ENCODE measurements at places on chromosomes 12 and 14.

- no peak for DNase-seq
Observed at GRCh38 chr12:32379667-32380066, 19.7 kb upstream of the FGD4 start.

GRCh38 chr14:81519200-81520011 lies 14.2 kb downstream of the SEL1L start:
- DNase-seq, result no peak

DNA sequence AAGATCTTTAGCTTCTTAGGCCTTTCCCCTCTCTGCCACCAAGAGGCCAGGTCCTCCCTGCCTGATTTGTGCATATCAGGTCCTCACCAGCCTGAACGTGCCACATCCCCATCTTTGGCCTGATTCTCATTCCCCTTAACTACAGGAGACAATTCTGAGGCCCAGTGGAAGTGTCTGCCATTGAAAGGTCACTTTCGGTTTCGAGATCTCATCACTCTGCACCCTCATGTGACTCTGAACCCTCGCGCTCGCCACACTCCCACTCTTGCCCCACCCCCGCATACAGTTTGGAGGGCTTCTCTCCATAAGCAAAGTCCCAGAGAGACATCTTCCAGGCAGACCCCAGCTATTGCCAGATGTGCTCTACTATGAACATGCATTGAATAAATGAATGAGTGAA lies 189.0 kb downstream of the NTF3 start:
- DNase-seq, result no peak

DNA sequence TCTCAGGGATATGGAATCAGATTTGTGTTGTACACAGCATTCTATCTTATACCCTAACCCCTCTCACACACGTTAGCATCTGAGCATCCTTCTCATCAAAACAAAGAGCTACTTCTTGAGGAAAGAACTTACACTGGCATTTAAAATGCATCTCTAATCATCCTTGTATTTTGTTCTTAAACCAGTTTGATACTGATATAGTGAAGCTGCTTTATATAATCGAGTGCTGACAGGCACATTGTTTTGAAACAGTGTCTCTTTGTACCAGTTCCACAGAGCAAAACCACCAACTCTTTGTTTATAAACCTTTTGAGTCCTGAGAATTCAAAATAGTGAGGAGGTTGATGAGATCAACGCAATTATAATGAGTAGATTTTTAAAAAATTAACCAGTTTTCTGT lies 8.8 kb downstream of the GPR33 start:
- no peak for DNase-seq

- peak; percentile 18 for DNase-seq
Observed at GRCh38 chr14:87944987-87945604, 47.9 kb downstream of the GALC start.

DNA sequence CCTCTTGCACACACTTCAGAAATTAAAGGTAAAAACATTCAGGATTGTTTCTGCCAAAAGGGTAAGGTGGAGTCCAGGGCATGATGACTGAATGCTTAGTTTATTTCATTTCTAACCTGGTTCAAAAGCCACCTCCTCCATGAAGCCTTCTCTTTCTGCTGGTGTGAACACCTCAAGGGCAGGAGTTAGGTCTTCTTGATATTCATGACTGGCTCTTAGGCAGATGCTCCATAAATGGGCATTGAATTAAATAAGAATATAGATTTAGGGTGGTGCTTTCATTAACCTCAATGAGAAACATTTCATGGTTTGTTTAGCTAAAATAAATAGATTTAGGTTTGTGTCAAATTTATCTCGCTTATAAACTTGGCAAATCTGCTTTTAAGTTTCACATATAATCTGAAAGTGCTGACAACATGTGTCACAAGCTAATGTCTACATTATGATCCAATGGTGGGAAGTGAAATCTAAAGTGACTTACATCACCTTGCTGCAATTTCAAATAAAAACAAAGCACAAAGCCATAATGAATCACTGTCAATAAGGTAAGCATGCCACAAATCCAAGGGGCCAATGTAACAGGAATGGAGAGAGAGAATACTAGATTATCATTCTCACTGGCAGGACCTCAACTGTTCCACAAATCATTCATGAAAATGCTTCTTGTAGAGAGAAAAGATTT lies 72.7 kb upstream of the GRIP1 start:
- DNase-seq, result no peak

GRCh38 chr14:94088516-94088915 lies 7.4 kb downstream of the IFI27L1 start:
- DNase-seq, result no peak

DNA sequence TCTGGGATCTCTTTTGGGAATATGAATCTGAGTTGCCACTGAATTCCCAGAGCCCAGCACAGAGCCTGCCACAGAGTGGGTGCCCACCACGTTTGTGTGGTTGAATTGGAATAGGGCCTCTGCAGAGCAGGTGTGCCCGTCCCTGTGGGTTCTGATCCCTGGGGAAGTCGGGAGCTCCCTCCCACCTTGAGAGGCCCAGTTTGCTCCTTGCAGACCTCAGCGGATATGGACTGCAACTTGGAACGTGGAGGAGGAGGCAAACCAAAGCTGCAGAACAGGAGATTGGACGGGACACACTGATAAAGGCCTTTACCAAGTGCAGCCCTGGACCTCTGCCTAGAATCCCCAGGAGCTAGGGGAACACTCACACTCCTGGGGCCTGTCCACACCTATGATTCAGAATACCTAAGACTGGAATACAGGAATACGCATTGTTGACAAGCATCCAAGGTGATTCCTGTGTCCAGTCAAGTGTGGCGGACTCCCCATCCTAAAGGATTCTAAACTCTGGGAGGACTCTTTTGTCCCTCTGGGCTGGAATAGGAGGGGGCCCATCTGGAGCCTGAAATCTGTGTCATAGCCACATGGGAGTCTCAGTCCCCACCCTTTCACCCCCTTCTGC lies 2.4 kb downstream of the KRT76 start:
- DNase-seq, result no peak

DNA sequence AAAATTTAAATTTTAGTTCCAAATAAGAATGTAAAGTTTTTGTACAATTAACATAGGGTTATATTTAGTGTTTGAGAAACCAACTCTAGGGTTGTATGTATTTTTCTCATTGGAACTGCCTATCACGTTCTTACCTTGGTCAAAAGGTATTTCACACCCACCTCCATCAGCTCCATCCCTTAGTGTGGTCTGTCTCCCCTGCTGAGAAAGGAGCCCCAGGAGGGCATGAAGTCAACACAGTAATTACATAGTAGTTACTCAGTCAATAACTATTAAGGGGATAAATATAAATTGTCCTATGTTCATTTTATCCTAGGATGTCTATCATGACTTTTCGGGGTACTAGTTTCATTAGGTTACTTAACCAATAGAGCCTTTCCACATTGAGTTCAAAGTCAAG lies 106.3 kb downstream of the AKAP6 start:
- no peak for DNase-seq

DNA sequence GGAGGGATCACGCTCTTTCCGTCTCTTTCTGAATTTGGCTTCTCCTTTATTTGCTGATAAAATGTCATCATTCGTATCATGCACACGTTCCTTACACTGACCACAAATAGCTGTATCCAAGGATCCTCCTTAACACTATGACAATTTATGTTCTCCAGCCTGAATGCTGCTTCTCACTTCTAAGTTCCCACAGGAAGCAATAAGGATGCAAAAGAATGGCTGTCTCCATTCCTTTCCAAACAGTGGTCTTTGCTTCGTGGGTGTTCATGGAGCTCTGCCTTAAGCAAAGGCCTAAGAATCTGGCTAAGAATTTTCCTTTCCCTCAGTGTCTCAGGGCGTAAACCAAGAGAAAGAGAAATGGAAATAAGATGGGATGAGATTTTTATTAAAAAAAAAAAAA lies 200.2 kb downstream of the ITPR2 start:
- DNase-seq, result no peak

DNA sequence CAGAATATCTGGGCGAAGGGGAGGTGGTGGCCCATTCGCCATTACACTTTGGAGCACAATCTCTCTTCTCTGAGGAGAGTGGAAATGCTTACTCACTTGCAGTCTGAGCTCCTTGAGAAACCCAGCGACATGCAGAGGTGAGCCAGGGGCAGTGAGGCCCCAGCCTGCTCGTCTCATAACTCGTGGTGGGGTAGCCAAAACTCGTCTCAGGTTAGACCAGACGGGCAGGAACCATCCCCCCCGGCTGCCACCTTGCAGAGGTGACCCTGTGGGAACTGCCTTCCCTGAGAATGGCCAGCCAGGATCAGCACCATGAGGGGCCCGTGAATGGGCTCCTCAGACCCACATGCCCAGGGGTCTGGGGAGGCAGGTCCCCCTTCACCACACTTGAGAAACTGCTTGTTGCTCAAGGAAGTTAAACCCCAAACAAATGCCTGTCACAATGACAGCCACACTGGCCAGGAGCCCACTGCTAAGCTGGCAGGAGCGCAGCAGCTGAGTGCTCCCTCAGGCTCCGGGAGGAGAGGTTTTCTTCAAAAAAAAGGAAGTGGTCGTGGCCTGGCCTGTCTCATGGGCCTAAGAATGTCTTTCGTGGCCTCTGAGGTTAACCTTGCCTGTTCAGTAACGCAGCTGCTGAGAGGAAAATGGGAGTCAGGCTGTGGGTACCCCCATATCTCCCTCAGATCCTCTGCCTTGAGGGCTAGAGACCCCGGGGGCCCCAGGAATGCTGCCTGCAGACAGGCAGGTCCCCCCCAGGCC lies 9.2 kb upstream of the ALDH2 start:
- no peak for DNase-seq

- DNase-seq, result no peak
Observed at GRCh38 chr12:106233011-106233410, 14.8 kb downstream of the CKAP4 start.

DNA sequence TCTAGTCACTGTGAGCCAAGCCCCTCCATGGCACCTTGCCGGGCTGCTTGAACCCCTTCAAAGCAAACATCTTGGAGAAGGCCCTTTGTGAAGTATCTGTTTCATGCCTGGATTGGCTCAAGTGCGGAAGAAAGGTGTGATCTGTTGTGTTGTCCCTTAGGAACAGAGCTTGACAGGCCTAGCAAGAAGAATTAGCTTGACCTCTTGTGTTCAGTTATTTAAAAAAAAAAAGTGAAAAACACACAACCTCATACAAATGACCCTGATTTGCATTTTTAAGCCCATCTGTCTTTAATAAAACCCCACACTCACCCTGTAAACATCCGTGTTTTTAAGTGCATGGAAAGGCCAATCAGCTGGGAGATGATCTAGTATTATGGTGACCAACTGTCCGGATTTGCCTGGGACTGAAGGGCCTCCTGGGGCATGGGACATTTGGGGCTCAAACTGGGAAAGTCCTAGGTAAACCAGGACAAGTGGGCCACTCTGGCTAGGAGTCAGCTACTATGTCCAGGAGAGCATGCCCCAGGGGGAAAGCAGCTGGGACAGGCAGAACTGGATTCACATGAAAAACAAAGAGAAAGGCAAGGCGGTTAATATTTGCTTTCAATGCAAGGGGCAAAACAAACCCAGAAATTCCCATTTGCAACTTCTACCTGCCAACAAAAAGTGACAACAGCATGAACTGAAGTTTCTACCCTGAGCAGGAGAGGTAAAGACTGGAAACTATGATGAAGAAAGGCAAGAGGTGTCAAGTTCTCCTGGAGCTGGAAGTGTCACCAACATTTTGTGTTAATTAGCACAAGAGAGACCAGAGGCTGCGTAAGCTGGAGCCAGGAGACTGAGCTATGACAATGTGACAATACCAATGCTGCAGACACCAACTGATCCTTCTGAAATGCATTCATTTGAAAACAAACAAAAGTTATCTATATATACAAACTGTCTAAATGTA lies 78.6 kb downstream of the CLMN start:
- DNase-seq, result no peak

GRCh38 chr12:68279227-68280054 lies 26.0 kb upstream of the IL22 start:
- DNase-seq, result no peak

GRCh38 chr14:93163564-93163963 lies 21.1 kb downstream of the MOAP1 start:
- no peak for DNase-seq

DNA sequence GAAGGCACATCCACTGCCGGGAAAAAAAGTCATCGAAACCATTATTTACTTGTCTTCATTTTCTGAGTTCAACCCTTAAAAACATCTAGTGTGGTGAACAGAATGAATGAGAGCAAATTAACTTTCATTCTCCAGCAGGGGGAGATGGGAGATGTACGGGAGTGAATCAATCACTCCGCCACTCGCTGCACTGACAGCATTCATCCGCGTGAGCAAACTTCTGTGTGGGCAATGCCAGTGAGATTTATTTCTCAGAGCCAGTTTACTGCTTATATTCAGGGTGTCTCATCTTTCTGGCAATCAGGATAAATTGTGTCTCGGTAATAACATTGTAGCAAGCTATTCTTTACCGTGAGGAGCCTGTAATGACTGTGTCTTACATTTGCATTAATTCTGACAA lies 463.6 kb upstream of the MIS18BP1 start:
- no peak for DNase-seq

DNA sequence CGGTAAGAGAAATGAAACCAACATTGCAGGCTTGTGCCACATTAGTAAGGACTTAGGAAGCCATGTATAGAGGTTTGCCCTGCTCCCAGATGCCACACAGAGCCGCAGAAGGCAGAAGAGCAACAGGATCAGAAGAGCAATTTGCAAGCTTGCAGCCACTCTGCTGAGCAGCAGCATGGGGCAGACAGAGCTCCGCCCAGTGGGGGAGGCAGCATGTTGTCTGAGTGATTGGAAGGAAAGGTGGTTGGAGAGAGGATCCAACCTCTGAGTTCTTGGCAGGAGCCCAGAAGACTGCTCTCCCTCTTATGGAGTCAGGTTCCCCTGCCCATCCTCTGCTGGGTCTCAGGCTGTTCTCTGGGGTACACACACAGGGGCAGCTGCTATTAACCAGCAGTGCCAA lies 2.3 kb upstream of the KRT6A start:
- no peak for DNase-seq

- DNase-seq, result no peak
Observed at GRCh38 chr12:11862798-11863197, 207.9 kb upstream of the BCL2L14 start.

- no peak for DNase-seq
Observed at GRCh38 chr12:57806677-57807076, 11.9 kb downstream of the AVIL start.

DNA sequence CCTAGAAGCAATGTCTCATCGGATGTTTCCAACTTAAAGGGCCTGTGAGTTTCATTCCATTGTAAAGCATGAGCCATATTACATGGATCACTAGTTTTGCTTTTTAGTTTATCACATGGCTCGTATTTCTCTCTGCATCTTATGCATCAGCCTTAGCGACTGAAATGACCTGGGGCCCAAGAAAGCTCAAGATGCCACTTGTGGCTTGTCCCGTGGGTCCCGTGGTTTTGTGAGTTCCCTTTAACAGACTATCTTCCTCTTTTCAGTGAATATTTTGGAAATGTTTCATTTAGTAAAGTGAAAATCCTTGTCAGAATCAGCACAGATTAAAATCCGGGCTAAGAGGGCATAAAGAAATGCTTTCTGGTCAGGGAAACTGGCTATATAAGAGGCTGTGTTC lies 86.2 kb upstream of the PPM1H start:
- DNase-seq, result no peak

- DNase-seq, result no peak
Observed at GRCh38 chr14:51317373-51317772, 77.3 kb downstream of the TMX1 start.

- DNase-seq, result no peak
Observed at GRCh38 chr12:56159482-56160192, 1.5 kb downstream of the MYL6 start.

GRCh38 chr12:105289114-105289904 lies 41.2 kb upstream of the C12orf75 start:
- DNase-seq, result no peak
